ENCODE measurements at places on chromosomes 12 and 14. TPM values are rescaled to one million over a fixed set of nuclear protein-coding genes. Genes with fewer than 3 reads are reported as not detected.

GRCh38 chr12:11801643-11802042 is 152.2 kb downstream of the ETV6 start:
- DNase-seq: no peak

- no peak for DNase-seq
Measured at GRCh38 chr12:153080-153746, 60.7 kb downstream of the SLC6A12 start.

Gene DBX2
- total RNA-seq: 5.0 TPM

Gene RABGGTA
- total RNA-seq: 23.1 TPM

Gene PLEK2
- 1.6 TPM for total RNA-seq

Gene RERG
- 6.6 TPM for total RNA-seq

Gene ANG
- 6.0 TPM for total RNA-seq

Gene KRT83
- not detected for total RNA-seq

All from spinal cord (tissue), 10 donors.